ENCODE measurements at places on chromosomes 1 and 21.

DNA sequence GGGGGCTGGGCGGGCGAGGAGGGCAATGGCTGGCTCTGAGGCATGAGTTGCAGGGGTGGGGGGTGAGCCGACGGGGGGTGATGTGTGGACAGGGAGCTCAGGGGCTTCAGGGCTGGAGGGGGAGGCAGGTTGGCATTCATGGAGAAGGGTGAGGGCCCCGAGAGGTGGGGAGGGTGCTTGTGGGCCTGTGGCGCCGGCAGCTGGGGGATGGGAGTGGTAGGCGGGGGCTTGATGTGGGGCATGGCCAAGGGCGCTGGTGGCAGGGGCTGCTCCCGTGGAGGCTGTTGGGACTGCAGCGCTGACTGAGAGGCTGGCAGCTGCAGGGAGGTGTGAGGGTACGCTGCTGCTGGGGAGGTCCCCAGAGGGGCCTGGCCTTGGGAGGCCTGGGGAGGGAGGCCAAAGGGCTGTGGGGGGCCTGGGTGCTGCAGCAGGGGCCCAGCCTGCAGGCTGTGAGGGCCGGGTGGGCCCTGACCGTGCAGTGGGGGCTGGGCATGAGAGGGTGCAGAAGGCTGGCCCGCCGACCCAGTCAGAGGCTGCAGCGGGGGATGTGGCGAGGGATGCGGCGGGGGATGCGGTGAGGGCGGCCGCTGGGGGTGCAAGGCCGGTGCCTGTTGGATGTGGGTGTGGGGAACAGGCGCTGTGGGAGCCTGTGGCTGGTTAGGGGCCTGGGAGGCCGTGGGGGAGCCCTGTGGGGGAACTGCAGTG is 42.7 kb downstream of the SLC45A1 start:
- no peak for DNase-seq

DNA sequence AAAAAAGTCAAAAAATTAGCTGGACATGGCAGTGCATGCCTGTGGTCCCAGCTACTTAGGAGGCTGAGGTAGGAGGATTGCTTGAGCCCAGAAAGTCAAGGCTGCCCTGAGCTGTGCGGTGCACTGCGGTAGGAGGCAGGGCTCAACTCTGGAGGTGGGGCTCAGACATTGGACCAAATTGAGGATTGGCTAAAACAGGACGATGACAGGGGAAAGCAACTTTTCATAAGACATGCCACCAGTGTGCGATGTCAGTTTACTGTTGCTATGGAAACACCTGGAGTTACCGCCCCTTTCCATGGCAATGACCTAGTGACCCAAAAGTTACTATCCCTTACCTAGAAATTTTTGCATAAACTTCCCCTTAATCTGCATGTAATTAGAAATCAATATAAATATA is 85.3 kb downstream of the DISP3 start:
- no peak for DNase-seq

DNA sequence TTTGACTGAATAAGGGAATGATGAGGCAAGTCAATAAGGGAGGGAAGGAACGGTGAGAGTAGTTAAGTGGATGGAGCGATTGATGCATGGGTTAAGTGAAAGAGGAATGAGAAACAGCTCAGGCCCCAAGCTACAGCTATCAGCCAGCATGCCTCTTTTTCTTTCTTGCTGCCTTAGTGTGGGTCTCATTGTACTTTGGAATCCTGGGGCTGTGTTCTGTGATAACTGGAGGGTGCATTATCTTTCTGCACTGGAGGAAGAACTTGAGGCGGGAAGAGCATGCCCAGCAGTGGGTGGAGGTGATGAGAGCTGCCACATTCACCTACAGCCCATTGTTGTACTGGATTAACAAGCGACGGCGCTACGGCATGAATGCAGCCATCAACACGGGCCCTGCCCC is 1.0 kb downstream of the TEX38 start:
- DNase-seq, result no peak

- DNase-seq, result no peak
Observed at GRCh38 chr1:178745260-178745659, 20.2 kb downstream of the RALGPS2 start.

DNA sequence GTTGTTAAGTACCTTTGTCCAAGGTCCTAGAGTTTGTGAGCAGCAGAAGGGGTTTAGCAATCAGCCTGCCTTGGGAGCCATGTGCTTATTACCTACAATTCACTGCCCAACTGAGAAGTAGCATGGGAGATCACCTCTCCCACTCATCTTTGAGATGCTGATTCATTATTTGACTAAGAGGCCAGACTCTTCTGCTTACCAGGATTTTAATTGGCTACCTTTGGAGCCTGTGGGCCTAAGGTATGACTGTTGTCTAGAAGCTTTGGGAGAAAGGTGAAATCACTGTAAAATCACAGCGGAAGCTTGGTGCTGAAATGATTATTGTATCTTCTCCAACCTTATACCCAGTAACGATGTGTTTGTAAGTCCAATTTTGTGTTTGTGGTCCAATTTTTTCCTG is 213.4 kb downstream of the ST6GALNAC3 start:
- DNase-seq, result no peak

GRCh38 chr1:240478536-240478935 is 133.4 kb downstream of the GREM2 start:
- DNase-seq, result no peak

- no peak for DNase-seq
Observed at GRCh38 chr1:153780551-153780950, 5.3 kb downstream of the SLC27A3 start.

DNA sequence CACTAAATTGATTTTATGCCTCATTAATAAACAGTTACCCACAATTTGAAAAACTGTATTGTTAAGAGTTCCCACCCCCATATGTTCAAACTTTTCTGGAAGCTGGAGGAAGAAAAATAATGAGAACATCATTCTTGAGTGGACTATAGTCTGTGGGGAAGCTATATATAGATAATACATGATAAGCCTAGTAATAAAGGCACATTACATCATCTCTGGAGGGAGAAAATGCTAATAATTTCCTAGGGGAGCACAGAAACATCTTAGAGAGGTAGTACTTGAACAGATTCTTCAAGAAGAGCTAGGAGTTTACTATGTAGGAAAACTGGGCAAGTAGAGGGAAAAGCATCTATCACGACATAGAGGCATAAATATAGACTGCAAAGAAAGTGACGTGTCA is 19.6 kb downstream of the CYP2J2 start:
- DNase-seq, result no peak

DNA sequence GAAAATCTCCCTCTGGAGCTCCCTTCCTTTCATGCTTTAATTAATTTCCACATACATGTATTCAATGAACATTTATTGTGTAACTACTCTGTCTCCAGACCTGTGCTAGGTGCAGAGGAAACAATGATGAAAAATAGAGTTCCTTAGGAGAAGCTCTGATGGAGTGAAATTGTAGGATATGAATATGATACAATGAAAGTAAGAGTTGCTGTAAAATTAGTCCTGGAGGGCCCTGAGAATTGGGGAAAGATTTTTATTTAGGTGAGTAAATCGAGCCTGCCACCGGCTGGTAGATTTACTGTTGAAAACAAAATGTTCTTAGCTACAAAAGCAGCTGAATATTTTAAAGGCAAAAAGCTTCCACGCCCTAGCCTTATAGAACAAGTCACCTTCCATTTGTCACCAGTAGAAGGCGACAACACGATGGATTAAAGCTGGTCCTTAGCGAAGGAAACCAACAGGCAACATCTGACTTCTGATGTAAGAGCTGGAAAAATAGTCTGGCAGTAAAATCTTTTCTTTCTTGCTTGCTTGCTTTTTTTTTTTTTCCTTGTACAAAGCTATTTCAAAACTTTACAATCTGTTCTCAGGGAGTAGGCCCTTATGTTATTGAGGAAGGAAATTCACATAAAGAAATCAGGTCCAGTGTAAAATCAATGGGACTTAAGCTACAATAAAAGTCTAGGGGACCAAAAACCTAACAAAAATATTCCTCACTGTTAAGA is 82.0 kb upstream of the ROR1 start:
- peak; percentile 85 for DNase-seq

- no peak for DNase-seq
Observed at GRCh38 chr1:220974431-220974830, 95.2 kb downstream of the HLX start.

DNA sequence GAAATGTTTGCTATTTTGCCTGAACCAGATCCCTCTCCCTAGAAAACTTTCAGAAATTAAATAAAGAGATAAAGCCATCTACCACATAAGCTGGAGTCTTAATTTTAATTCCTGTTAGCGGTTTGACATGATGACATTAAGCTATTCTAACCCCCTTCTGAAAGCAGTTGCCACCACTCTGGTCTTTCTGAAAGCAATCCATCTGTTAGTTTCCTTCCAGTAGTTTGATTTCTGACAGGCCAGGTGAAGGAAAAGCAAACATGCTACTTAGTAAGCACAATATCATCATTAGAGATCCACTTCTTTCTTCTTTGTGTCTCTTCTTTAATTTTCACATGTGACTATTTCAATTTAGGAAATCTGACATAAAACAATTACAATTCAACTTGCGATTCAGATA is 39.9 kb downstream of the RGL1 start:
- no peak for DNase-seq

DNA sequence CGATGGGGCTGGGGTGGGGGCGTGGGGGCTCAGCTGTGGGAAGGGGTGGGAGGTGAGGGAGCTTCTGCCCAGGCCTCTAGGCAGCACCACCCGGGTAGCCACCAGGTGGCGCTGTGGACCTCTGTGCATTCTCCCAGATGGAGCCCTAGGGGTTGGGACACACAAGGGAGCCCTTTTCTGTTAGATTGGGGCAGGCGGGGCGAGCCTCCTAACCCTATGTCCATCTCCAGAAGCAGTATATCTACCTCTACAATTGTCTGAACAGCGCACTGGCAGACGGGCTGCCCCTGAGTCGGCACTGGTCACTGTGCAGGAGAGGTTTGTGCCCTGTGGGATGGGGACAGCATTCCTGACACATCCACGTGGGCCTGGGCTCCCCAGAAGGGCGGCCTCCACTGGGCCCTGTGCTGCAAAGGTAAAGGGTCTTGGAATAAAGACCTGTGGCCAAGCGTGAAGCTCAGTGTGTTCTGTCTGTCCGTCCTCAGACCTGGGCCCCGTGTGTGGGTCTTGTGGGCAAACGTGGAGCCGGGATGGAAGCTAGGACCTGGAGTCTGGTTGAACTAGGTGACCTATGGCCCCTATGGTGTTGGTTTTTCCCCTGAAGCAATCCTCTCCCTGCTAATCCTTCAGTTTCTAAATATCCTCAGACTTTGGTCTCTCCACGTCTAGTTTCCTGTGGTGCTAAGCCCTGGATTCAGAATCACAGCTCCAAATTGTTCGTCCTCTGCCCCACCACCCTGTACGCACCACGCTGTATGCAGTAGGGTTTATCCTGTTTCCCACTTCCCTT is 4.4 kb upstream of the LGR6 start:
- DNase-seq, result peak; percentile 74

- peak; percentile 88 for DNase-seq
Observed at GRCh38 chr21:38303300-38303699, 46.5 kb downstream of the KCNJ15 start.

GRCh38 chr1:113930499-113931161 is 1.5 kb downstream of the HIPK1 start:
- DNase-seq, result peak; percentile 39

GRCh38 chr1:220703305-220703704 is 13.1 kb downstream of the C1orf115 start:
- DNase-seq, result no peak

GRCh38 chr1:5744911-5745799 is 247.1 kb downstream of the NPHP4 start:
- DNase-seq, result no peak

GRCh38 chr1:14520514-14521163 is 77.8 kb upstream of the KAZN start:
- DNase-seq, result no peak

- DNase-seq, result no peak
Observed at GRCh38 chr1:152024223-152024622, 12.6 kb downstream of the S100A11 start.

DNA sequence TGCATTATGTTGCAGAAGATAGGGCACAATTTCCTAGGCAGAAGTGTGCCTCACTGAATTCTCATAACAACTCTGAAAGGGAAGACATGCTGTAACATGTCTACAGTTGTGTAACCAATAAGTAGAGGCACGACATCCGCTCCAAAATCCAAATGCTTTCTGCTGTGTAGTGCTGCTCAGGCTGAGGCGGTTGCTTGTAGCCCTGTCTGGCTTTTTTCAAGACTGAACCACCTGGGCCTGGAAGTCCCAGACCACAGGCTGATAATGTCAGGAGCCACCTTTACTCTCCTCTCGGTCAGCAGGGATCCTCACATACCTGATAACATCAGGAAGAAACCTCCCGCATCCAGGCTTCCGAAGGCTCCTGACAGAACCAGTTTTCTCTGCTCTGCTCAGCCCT is 10.9 kb downstream of the AKNAD1 start:
- no peak for DNase-seq

GRCh38 chr1:21898326-21899200 is 38.5 kb downstream of the HSPG2 start:
- DNase-seq, result peak; percentile 87

DNA sequence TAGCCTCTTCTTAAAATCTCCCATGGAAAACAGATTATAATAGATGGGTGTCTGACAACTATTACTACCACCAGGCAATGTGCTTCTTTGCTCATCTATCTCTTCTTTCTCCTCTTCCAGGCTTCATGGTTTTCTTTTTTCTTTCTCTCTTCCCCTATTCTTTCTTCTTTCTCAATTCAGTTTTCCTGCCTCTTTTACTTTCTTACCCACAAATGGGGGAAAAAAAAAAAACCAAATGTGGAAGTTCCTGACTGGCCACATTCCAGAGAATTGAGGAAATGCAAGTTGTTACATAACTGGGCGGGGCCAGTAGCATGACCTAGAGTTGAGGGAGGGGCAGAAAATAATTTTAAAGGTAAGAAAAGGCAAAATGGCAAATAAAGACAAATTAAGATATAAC is 10.9 kb upstream of the SMG7 start:
- DNase-seq, result no peak

DNA sequence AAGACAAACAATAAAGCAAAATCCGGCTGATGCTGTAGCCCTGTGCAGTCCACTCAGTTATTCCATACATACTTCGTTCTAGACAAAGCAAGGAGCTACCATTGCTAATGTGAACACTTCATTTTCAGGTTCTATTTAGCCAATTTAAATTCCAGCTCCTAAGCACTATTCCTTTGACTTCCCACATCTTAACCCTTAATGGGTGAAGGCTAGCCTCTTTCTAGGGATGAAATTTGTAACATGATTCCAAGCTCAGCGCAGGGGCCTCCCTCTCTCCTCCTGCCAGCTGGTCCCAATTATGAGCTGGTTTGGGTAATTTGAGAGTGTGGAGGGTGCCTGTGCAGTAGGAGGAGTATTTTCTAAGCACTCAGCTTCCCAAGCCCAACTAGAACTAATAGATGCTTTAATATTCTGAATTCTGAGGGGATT is 53.9 kb upstream of the PTGFRN start:
- peak; percentile 85 for DNase-seq

- DNase-seq, result peak; percentile 36
Observed at GRCh38 chr1:220908757-220909156, 29.5 kb downstream of the HLX start.
